ENCODE measurements at places on chromosomes 7 and 10. TPM values are rescaled to one million over a fixed set of nuclear protein-coding genes. Genes with fewer than 3 reads are reported as not detected.
A peak's percentile ranks its signal among the peaks of the same experiment; 100 is the strongest.

DNA sequence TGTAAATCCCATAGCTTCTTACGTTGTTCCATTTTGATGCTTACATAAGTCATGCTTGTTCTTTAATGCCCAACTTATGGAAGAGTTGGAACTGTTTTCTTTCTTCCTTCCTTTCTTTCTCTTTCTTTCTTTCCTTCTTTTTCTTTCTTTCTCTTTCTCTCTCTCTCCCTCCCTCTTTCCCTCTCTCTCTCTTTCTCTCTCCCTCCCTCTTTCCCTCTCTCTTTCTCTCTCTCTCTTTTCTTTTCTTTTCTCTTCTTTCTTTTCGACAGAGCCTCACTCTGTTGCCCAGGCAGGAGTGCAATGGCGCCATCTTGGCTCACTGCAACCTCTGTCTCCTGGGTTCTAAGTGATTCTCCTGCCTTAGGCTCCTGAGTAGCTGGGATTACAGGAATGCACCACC lies 18.9 kb downstream of the FAM131B start:
- DNase-seq: no peak

- no peak for DNase-seq
Observed at GRCh38 chr7:124557587-124557986, 208.0 kb downstream of the GPR37 start.

- no peak for DNase-seq
Observed at GRCh38 chr7:19133886-19134285, 11.3 kb downstream of the FERD3L start.

GRCh38 chr10:81569488-81569887 lies 305.5 kb upstream of the NRG3 start:
- DNase-seq: no peak

GRCh38 chr7:107065929-107066247 lies 21.4 kb downstream of the PRKAR2B start:
- DNase-seq: no peak

- DNase-seq: no peak
Observed at GRCh38 chr7:8982338-8982992, 549.1 kb downstream of the NXPH1 start.

Gene ESYT2
- 19.6 TPM for total RNA-seq

- peak; percentile 18 for DNase-seq
Observed at GRCh38 chr10:1413256-1413655, 324.1 kb downstream of the ADARB2 start.

DNA sequence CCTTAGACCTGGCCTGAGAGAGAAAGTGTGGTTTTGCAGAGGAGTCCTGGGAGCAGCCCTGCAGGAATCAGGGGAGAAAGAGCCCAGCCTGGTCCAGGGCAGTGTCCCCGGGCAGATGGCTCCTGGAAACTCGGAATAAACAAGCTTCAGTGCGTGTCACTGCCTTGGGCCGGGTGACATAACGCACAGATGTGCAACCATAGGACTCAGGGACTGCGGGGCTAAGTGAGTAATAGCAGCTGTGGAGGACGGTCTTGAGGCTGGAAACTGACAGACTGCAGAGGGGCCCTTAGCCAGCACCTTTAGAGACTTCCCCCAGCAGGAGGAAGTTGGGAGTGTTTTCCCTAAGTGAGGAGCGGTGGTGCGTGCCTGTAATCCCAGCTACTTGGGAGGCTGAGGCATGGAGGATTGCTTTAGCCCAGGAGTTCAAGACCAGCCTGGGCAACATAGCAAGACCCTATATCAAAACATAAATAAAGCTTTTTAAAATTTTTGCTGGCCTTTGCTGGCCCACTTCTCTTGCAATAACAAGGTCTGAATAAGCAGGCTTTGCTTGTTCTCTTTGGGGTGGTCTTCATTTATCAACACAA lies 5.3 kb upstream of the CLIP2 start:
- no peak for DNase-seq

Gene MARCHF5
- total RNA-seq: 24.7 TPM

DNA sequence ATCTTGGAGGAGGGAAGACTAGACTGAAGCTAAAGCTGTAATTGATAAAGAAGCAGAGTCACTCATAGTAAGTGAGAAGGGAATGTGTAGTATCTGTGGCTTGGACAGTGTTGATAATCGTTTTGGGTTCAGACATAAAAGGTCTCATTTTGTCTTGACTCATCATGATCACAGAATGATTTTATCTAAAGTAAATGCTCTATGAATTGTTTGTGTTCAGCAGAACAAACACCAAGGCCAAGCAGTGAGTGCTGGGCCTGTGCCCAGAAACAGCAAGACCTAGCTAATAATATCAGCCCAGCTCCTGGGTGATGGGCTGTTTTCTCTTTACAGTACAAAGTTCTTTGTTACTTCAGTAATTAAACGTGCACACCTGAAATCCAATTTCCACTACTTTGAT lies 26.7 kb upstream of the CD36 start:
- DNase-seq: peak; percentile 85

DNA sequence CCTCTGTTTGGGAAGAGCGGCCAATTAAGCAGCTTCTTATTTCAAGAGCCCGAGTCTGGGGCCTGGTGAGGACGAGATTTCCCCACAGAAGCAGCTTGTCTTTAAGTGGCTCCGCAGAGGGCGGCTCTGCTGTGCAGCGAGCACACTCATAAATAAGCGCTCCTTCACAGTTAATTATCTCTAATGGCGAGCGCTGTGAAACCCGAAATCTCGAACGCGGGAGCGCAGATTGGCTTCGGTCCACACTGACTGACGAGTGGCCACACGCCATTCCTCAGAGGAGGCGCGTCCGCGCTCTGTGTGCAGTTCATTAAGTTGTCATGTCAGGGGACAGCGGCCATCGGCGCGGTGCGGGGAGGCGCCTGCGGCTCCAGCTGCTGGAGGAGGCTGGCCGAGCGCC lies 560.9 kb downstream of the DNAJB6 start:
- DNase-seq: no peak

- no peak for DNase-seq
Observed at GRCh38 chr10:63267414-63268148, 134.5 kb downstream of the NRBF2 start.

DNA sequence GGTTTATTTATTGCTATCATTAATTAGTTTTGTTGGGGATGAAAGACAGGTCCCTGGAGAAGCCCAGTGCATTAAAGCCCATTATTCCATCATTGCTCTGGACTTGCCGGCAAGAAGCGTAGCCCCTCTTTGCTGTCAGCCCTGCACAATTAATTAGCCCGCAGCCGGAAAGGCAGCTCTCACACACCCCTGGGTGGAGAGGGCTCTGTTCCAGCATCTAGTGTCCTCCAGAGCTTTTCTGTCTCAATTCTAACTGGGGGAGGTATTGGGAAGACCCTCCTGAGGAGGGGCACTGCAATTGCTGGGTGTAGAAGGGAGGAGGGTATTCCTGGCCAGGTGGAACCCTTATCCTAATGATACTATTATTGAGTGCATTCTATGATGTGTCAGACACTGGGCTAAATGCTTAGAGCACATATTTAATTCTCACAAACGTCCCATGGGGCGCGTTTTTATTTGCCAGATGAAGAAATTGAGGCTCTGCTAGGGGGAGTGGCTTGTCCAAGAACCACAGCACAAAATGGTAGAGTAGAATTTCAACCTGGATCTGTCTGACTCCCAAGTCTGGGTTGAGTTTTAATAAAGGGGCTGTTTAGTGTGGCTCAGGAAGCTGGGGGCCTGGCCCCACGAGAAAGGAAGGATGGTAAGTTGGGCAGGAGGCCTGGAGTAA lies 148.1 kb upstream of the PCBD1 start:
- DNase-seq: no peak

- DNase-seq: no peak
Observed at GRCh38 chr10:36765782-36766414, 359.5 kb upstream of the ANKRD30A start.

Gene PDK4
- total RNA-seq: 77.4 TPM

DNA sequence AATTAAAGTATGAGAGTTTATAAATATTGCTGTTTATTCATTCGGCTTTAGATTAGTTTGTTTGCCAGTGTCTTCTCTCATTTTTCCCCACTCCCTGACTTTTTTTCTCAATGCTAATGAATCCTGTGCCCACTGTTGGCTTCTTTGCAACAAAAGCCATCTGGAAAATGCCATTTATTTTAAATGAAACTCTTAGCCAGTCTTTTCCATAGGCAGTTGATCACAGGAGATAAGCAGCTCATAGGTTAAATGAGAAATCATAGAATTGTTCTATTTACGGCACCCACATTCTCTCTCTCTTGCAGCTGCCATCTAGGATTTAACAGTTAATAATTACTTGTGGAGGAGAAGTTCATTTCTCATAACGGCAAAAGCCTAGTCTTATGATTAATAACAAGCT lies 249.3 kb upstream of the POM121L12 start:
- no peak for DNase-seq

Gene LIPF
- not detected for total RNA-seq

GRCh38 chr10:37856881-37857286 lies 526 bp downstream of the ZNF248 start:
- DNase-seq: no peak

GRCh38 chr7:108592646-108593201 lies 23.1 kb downstream of the DNAJB9 start:
- DNase-seq: no peak

DNA sequence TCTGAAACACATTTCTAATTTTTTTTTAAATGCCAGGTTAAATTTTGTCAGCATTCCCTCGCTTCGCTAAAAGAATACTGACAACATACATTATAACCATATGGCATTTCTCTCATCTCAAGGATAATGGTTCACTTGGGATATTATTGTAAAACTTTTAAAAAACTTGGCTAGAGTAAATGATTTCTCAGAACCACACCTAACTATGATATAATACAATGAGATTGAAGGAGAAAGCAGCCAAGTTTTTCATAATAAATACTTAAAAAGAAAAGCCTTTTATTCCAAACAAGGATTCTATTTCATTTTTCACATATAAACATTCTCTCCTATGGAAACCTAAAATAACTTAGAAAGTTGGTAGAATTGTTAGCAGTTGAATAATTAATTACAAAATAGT lies 413.9 kb downstream of the HGF start:
- DNase-seq: no peak

GRCh38 chr10:86100581-86101061 lies 266.0 kb downstream of the GRID1 start:
- no peak for DNase-seq

Gene IGFBP1
- 13.7 TPM for total RNA-seq

Gene AQP1
- 16.6 TPM for total RNA-seq

DNA sequence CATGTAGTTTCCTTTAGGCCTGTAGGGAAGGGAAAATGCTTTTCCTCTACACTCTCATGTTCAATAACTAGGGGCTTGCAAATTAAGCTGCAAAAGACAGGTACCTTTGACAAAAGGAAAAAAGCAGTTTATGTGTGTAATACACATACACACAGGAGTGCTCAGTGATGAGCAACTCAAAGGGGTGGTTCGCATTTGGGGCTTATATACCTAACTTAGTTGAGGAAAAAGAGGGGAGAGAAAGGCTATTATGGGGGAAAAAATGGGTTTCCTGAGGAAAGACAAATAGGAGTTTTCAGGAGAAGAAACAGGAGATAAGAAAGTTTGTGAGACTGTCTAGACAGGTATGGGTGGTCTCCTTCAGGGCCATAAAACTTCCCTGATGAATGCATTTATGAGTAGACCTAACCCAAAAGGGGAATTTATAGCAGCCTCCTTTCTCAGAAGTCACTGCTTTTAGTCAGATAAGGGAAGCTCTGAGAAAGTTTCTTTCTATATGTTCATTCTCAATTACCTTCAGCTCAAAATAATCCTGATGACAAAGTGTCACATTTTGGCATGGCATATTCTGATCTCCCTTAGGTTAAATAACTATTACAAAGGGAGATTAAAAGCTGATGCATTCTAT lies 55.2 kb upstream of the EZH2 start:
- no peak for DNase-seq

GRCh38 chr7:67753891-67754290 lies 757.3 kb downstream of the TYW1 start:
- DNase-seq: no peak

GRCh38 chr7:105849122-105849855 lies 27.1 kb downstream of the ATXN7L1 start:
- no peak for DNase-seq

Gene NMT2
- 19.4 TPM for total RNA-seq

Data from left lobe of liver (tissue), 2 donors.